ENCODE measurements at places on chromosomes 1 and 21. TPM values are rescaled to one million over a fixed set of nuclear protein-coding genes. Genes with fewer than 3 reads are reported as not detected.

- DNase-seq: no peak
These were observed 121.5 kb upstream of the CACHD1 start for GRCh38 chr1:64348270-64348960.

DNA sequence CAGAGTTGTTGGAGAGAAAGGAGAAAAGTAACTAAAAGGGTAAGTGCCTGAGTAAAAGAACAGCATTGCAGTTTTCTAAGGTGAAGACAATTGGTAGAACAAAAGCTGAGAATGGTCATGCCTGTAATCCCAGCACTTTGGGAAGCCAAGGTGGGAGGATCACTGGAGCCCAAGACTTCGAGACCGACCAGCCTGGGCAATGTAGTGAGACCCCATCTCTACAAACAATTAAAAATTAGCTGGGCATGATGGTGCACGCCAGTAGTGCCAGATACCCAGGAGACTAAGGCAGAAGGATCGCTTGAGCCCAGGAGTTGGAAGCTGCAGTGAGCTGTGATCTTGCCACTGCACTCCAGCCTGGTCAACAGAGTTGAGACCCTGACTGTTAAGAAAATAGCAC, 15.2 kb upstream of the PGD start:
- no peak for DNase-seq

DNA sequence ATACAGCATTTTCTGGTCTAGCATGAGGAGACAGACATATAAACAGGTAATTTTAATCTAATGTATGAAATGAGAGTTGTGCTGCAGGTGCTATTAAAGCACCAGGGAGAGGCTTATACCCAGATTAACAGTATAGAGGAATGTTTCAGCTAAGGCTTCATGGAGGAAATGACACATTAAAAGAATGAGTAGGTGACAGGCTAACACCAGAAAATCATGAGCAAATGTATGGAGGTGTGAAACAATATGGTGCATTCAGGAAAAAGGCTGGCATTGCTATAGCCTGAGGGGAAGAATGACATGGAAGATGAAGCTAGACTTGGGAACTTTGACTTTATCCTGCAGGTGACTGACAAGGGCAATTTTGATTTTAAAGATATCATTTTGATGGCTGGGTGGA, 7.0 kb downstream of the ARPC5 start:
- DNase-seq: no peak

LEFTY1 gene
- 0.13 TPM for total RNA-seq

SPRR5 gene
- not detected for total RNA-seq

DRAXIN gene
- total RNA-seq: 0.05 TPM

Data from Right ventricle myocardium superior (tissue), 1 donor.